ENCODE measurements at places on chromosomes 4 and X.

DNA sequence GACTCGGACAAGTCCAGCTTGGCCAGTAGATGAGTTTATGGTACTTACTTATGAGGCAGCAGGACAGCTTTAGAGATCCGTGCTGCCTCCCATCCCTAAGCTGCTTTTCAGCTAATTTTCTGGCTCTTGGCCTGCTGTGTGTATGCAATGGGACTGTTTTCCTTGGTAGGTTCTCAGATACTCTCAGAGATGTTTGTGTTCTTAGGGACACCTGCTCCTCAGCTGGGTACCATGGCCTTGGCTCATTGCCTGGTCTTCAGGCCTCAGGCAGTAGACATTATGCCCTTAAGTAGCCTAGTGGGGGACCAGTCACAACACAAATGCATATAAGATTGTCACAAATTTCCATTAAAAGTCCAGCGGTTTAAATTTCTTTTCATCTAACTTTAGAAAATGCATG is 688.0 kb downstream of the PCDH7 start:
- DNase-seq = no peak

- DNase-seq = no peak
Observed at GRCh38 chrX:107552930-107553329, 75.4 kb upstream of the PRPS1 start.

GRCh38 chr4:171565130-171565788 is 247.9 kb upstream of the GALNTL6 start:
- DNase-seq = no peak

- no peak for DNase-seq
Observed at GRCh38 chrX:31545726-31546125, 473.9 kb upstream of the FTHL17 start.

DNA sequence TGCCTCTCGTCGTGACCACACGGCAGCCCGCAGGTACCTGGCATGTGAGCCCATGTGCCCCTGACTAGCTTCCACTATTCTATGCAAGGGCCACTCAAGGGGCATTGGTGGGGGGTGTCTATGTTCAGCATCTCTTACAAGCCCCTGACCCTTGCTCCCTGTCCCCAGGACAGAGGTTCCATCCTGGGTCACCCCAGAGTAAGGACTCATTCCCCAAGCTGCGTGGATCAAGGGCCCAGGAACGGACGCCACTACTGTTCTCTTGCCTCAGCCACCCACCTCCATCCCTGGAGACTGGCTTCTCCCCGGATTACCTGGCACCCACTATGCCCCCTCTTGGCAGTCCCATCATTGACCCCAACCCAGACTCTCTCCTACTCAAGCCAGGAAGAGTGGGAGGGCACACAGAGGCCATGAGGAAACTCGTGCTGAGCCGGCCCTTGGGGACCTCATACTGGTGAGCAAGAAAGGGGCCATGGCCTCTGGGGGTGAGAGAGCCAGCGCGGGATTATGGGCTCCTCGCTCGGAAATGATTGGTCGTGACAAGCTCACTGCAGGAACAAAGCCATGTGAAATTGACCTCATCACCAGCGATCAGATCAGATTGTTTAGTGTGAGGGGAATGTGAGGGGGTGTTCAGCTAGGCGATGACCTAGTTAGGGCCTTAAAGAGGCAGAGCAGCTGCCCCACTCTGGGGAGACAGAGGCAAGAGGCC is 50.1 kb upstream of the PJA1 start:
- no peak for DNase-seq

GRCh38 chrX:149074398-149074797 is 430.7 kb downstream of the IDS start:
- DNase-seq = no peak

- DNase-seq = no peak
Observed at GRCh38 chr4:151575646-151576045, 166.7 kb downstream of the FHIP1A start.

DNA sequence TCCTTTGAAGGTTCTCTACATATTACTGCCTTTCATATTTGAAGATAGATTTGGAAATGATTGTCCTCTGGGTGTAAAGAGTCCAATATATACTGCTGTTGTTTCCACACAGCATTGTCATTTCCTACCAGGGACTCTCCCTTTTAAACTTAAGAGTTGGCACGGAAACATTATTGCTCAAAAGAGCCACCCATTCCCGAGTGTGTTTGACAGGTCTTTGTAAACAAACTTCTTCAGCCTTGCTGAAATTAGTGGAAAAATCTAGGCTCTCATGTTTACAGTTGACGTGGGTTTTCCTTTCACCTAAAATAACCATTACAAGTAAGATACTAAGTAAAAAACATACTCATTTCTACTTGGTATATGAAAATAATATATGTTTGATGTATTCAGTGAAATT is 111.4 kb upstream of the LIMCH1 start:
- no peak for DNase-seq

DNA sequence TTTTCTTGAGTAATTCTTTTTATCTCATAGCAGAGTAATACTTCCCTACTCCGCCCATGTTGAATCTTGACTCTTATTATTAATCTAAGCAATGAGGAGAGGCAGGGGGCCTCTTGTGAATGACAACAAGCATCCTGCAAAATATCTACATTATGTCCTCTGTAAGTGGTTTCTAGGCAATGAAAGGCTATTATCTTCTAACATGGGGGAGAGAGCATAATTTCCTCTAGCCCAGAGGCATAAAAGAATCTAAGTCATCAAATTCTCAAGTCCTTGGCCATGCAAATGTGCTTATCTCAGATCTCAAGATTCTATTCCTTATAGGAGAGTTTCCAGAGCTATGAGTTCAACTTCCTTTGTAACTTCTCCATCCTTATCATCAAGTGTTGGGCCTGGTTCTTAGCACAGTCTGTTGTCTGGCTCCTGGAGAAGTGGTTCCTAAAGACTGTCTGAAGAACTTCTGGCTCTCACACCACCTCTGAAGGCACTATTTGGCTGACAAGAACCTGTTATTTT is 423.1 kb upstream of the INTU start:
- no peak for DNase-seq

- DNase-seq = no peak
Observed at GRCh38 chr4:139905489-139905888, 239.9 kb downstream of the MGST2 start.
